ENCODE measurements at places on chromosomes 13 and 19. TPM values are rescaled to one million over a fixed set of nuclear protein-coding genes. Genes with fewer than 3 reads are reported as not detected.

The RAP2A gene
- total RNA-seq = 33.1 TPM

The CTU1 gene
- 7.3 TPM for total RNA-seq

- DNase-seq = no peak
Observed at GRCh38 chr13:94709001-94709834, 3.1 kb downstream of the SOX21 start.

The TGDS gene
- 6.3 TPM for total RNA-seq

- DNase-seq = no peak
Observed at GRCh38 chr13:110132225-110132982, 174.6 kb downstream of the COL4A1 start.

Measured in lung microvascular endothelial cell (primary cell).